ENCODE measurements at places on chromosomes 5 and 9.

GRCh38 chr9:134408939-134409737 is 82.9 kb downstream of the RXRA start:
- DNase-seq: no peak

GRCh38 chr5:113147101-113147508 is 170.5 kb downstream of the DCP2 start:
- no peak for DNase-seq

GRCh38 chr5:125065741-125066140 is 319.3 kb upstream of the ZNF608 start:
- no peak for DNase-seq

DNA sequence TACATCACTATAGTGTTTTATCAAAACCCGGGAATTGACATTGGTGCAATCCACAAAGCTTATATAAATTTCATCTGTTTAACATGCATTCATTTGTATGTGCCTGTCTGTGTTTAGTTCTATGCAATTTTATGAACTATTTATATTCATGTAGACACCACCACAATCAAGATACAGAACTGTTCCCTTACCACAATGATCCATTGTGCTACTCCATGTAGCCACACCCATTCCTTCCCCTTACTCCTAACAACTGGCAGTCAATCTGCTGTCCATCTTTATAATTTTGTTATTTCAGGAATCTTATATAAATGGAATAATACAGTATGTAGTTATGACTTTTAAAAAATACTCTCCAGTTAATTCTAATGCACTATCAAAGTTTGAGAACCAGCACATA is 389.5 kb downstream of the HTR1A start:
- DNase-seq: no peak

Measured in stimulated activated CD4-positive, alpha-beta T cell treated with anti-CD3 and anti-CD28 coated beads, Interleukin-2, amount 100 ng/mL, for 24 hours (primary cell).